ENCODE measurements at places on chromosomes 3 and 15.

GRCh38 chr3:13750731-13751130 is 129.1 kb downstream of the WNT7A start:
- DNase-seq: no peak

GRCh38 chr3:100427699-100428098 is 26.4 kb downstream of the LNP1 start:
- DNase-seq: no peak

DNA sequence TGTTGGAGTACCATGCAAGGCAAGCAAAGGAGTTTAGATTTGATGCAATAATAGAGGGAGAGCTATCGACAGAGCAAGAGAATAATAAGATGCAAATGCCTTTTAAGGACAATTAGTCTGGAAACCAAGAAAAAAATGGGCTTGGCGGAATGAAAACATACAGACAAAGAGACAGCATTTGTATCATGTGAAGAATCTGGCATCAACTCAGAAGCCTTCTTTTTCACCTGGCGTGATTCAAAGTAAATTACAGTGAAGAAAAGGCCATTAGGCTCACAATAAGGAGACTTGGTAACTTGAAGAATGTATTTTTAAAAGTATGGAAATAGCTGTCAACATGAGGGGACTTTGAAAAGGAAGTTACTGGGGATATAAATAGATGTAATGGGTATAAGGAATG is 521.2 kb upstream of the GOLIM4 start:
- no peak for DNase-seq

DNA sequence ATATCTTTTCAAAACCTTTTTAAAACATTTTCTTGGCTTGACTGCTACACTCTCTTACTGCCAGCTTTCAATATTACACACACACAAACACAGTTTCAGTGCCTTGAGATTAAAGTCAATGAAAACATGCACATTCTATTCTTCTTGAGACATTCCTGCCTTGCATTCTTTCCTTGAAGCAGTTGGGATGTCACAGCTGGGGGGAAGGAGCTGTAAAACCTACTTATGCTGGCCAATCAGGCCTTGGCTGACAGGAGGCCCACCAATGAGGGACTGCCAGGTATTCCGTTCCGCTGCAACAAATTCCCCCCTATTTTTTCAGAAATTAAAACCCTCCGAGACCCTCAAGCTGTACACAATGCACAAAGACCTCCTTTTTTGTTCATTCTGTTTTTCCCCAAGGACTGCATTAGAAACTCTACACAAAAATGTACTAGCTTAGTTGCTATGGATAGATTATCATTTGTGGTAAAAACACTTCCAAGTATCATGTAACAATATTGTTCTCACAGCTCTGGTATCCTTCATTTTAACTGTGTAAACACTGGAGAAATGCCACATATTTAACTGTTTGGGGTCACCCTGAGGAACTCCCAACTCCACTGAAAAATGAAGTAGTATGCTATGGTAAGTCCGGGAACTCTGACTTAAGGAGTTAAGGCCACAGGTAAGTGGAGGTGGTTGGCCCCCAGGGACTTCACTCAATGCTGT is 18.5 kb downstream of the FSTL1 start:
- DNase-seq: no peak

DNA sequence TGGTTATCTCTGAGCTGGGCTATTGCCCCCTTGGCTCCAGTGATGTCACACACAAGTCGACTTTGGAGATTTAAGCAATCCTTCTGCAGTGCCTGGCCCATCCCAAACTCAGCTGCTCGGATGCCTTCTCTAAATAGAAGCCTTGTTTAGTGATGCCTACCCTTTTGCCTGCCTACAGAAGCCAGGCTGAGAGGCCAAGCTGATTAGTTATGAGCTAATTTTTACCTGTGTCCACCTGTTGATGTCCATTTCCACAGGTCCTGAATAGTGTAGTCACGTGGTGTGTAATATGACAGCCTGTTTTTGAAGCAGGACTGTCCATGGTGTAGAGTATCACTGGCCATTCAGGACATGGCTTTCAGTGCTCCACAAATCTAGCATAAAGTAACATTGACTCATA is 45.5 kb downstream of the SSUH2 start:
- DNase-seq: no peak

All from epithelial cell of esophagus (primary cell).